CD4-positive, alpha-beta T cell treated with Interleukin-15 for 1 hour (primary cell): ENCODE measurements at places on chromosomes 6 and 20.

DNA sequence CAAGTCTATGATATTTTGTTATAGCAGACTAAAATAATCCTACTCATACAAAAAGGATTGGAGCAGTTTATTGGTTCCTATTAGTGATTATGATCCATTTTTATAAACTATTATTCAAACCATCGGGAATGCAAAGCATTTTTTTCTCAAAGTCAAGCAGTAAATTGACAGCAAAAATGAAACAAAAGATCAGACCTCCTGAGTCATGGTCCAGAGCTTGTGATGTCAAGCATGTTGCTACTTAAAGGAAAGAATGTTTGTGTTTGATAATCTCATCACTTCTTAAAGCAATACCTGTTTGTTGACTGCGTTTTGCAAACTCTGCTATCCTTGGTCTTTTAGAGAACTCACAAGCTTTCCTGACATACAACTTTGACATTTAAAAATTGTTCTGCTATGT is 204.4 kb downstream of the SAMD5 start:
- DNase-seq = no peak

GRCh38 chr20:8388141-8388540 is 256.1 kb downstream of the PLCB1 start:
- DNase-seq = no peak

DNA sequence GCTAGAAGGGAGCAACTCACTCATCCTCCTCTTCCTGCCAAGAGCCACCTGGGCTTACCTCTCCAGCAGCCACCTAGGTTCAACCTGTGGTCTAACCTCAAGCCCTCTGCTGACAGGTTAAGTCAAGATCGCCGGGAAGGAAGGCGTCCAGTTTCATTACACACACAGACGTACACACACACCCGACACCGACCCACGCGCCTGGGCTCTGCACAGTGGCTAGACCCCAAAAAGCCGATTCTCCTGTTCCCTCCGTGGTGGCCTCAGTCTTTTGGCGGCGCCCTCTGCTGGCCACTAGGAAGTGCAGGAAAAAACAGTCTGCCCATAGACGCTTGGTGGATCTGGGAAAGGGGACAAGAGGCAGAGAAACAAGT is 52.8 kb downstream of the MRPL14 start:
- peak; percentile 65 for DNase-seq

DNA sequence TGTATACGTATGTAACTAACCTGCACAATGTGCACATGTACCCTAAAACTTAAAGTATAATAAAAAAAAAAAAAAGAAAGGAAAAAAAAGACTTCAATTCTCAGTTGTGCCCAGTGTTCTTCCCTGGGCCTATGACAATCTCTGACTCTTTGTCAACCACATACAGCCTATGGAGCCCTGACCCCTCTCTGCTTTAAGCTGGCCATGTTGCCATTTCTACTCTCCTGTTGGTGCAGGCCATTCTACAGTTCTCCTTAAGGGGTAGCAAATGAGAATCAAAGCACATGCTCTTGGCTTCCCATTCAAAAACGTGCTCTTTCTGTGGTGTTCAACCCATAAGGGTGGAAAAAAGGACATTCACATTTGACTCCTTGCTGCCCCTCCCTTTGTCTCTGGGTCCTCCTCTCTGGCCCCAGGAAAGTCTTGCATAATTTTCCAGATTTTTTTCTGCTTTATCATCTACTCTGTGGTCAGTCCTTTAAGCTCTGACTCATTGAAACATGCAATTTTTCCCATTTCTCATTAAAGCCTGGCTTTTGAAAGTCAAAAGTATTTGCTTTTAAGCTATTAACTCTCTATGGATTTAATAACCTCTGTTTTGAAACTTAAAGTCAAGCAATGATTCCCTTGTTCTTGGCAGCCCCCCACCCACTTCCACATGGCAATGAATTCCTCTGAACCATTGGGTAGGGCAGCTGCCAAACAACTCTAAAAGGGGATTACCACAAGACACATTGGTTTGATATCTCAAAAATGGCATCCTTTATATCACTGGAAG is 208.6 kb upstream of the MCHR2 start:
- no peak for DNase-seq

DNA sequence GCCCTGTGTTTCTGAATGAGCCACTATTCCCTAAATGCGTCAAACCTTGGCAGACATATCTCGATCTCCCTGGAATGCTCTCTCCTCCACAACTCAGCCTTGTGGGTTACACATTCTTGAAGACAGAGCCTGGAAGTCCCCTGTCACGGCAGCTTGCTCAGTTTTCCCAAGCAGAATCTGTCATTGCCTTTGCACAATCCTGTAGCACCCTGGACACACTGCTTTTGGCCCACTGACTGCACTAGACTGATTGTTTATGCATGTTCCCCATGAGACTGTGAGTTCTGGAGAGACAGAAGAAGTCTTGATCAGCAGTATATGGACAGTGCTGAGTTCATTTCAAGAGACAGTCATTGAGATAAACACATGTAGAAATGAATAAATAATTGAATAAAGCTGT is 406.7 kb downstream of the CD83 start:
- DNase-seq = no peak

GRCh38 chr6:160137989-160138835 is 16.6 kb downstream of the SLC22A1 start:
- DNase-seq = peak; percentile 49

DNA sequence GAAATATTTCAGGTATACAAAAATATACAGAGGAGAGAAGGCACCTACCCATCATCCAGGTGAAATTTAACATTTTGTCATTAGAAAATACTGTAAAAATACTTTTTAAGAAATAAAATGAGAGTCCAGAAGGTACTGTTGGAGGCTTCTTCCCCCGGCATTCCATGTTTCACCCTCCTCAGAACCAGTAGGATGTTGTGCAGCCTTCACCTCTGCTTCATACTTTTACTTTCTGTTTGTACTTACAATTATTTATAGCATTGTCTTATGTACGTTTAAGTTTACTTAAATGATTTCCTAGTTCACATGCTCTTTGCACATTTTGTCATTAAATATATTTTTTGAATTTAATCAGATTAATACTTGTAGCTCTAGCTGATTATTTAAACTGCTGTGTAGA is 30.9 kb downstream of the TMEM200A start:
- no peak for DNase-seq

- DNase-seq = no peak
These were observed 54.5 kb upstream of the DYNLRB1 start for GRCh38 chr20:34461779-34462087.

DNA sequence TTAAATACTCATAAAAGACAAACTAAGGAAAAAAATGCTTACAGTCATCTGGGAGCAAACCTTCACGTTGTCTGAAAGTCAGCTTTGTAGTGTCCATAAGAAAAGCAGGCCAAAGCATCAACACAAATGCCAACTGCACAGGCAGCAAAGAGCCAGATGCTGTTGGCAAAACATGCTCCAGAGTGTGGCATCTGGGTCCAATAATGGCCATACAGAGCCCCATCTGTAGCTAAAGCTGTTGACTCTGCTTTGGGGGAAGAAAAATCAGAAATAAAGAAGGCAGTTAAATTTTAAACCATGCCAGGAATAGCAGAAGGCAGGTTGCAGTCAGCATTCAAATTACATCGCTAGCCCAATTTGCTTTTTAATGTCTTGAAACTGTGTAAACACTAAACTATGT is 776.3 kb downstream of the EYS start:
- no peak for DNase-seq
